ENCODE measurements at places on chromosomes 4 and X. TPM values are rescaled to one million over a fixed set of nuclear protein-coding genes. Genes with fewer than 3 reads are reported as not detected.

MRPS18C gene
- total RNA-seq: 15.7 TPM

ADGRG4 gene
- not detected for total RNA-seq

MAGEA1 gene
- not detected for total RNA-seq

LARP7 gene
- total RNA-seq: 10.7 TPM

DSPP gene
- not detected for total RNA-seq
